ENCODE measurements at places on chromosomes 11 and 22.

GRCh38 chr11:126153972-126154371 lies 57.5 kb downstream of the RPUSD4 start:
- DNase-seq, result no peak

GRCh38 chr22:50438305-50439275 lies 36.2 kb downstream of the SBF1 start:
- DNase-seq, result no peak

DNA sequence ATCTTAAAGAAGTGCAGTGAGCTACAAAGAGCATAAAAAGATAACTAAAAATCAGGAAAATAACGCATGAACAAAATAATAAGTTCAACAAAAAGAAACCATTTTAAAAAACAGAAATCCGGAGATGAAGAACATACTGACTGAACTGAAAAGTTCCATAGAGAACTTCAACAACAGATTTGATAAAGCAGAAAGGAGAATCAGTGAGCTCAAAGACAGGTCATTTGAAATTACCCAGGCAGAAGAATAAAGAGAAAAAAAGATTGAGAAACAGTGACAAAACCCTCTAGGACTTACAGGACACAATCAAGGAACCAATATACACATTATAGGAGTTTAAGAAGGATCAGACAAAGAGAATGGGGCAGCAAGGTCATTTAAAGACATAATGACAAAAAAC lies 334.3 kb downstream of the NTM start:
- no peak for DNase-seq

- DNase-seq, result no peak
Observed at GRCh38 chr11:106309070-106309684, 231.7 kb downstream of the AASDHPPT start.

GRCh38 chr11:47607380-47607779 lies 13.2 kb upstream of the C1QTNF4 start:
- DNase-seq, result no peak

- no peak for DNase-seq
Observed at GRCh38 chr22:49894322-49895054, 23.8 kb downstream of the ALG12 start.

DNA sequence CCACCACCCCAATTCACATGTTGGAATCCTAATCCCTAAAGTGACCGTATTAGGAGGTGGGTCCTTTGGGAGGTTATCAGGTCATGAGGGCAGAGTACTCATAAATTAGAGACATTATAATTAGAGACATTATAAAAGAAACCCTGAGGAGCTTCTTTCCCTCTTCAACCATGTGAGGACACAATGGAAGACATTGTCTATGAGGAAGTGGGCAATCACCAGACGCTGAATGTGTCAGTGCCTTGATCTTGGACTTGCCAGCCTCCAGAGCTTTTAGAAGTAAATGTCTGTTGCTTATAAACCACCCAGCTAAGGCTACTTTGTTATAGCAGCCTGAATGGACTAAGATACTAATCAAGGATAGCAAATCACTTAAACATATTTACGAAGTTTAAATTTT lies 14.8 kb downstream of the GAB2 start:
- DNase-seq, result no peak

DNA sequence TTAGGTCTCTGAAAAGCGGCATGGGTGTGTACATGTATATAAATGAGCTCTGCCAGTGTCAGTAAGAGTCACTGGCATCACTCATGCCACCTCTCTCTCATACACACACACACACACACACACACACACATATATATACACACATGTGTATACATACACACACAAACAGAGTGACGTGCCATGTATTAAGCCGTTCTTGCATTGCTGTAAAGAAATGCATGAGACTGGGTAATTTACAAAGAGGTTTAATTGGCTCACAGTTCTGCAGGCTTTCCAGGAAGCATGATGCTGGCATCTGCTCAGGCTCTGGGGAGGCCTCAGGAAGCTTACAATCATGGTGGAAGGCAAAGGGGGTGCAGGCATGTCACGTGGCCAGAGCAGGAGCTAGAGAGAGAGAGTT lies 105.6 kb upstream of the NNMT start:
- DNase-seq, result no peak

DNA sequence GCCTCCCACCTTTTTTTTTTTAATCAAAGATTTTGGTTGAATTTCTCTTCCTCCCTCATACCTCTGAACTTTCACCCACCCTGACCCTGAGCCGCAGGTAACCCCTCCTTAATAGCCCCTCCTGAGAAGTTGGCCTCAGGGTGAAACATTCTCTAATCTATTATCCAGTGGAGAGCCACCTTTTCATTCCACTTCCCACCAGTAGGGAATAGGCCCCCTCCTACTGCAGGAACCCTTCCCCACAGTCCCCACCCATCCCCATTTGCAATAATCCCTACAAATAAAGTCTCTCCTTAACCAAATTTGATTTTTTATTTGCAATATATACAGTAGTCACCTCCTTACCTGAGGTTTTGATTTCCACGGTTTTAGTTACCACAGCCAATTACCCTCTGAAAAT lies 2.1 kb upstream of the SLC35F2 start:
- no peak for DNase-seq

DNA sequence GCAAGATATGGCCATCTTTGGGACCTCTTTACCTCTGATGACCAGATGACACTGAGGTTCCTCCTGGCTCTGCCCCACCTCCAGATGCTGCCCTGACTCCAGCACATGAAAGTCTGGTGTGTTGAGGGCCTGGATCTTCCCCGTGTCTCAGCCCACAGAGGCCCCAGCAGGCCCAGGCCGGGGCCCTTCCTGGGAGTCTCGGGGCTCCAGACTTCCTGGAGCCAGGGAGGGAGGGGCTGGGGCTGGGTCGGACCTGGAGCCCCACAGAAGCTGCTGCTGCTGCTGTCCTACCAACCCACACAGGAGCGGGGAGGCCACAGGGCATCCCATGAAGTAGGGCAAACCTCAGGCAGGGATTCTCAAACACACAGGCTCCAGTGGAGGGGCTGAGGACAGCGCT lies 32.2 kb upstream of the WNT11 start:
- DNase-seq, result no peak

DNA sequence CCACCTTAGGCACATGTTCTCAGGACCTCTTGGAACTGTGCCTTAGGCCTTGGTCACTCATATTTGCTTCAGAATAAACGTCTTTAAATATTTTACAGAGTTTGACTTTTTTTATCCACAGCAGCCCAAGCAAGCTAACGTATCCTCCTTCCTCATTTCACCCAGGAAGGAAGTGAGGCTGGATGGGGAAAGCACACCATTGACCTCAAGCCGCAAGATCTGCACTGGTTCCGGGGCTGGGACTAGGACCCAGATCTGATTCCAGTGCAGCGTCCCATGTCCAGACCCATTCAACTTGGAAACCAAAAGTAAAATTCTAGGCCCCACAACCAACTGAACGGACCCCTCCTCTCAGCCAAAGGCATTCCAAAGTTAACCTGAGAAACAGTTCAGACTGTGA lies 2.4 kb upstream of the LGALS12 start:
- DNase-seq, result no peak

DNA sequence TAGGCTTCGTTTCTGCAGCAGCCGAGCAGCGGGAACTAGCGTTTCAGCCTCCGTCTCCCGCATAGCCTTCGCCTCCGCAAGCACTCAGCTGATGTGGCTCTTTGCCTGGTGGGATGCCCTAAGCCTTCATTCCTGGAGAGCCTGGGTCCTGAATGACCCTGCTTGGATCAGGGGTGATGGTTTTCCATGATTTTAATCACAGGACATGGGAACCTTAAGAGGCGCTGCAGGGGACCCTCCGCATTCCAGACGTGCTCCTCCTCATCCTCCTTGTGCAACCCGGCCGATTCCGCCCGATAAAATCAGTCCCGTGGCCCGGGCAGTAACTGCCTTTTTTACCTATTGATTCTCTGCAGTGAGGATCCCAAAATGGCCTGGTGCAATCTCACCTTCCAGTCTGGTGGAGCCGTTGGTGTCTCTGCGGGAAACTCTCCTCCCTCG lies 8.2 kb downstream of the C11orf21 start:
- DNase-seq, result no peak

DNA sequence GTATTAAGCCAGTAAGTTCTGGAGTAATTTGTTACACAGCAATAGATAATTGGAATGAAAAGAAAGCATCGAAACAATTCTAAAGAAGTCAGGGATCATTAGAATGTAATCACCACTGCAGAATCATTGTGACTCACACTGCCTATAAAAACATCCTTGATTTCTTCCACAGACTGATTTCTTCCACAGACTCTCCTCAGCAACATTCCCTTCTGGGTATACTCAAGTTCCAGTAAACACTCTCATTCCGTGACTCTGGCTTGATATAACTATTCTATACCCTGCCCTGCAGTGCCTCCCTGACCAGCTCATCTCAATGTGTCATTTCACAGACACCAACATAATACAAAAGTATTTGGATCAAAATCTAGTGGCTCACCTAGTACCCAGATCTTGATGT lies 120.5 kb downstream of the BBOX1 start:
- no peak for DNase-seq

DNA sequence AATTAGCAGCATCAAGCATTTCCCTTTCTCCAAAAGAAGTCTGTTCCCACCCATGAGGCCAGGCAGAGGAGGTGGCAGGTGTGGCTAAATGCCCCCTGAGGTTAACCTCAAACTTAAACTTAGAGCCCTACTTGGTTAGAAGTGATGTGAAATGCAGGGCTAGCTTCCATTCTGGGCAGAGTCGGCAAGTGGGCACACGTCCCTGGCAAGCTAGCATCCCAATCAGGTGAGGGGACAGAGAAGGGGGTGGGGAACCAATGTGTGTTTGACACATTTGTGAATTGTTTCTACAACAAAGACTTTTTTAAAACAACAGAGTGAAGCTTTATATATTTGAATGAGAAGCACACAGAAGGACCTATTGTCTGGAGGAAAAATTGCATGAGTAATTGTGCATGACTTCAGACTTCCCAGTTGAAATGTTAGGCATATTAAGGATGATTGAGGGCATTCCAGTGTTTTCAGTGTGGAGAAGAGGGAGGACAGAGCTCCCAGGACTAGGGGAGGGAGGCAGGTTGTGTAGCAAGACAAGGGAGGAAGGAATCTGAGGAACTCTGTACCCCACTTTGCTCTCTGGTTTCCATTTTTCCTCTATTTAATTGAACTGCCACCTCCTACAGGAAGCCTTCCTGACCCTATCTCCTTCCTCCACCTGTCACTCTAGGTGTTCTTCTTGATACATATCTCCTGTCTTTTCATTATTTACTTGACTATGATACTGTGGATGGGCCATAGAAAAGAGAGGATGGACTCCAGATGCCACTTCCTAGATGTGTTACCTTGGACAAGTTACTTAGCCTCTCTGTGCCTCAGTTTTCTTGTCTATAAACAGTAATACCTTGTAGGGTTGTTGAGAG lies 83.3 kb upstream of the PICALM start:
- no peak for DNase-seq

- no peak for DNase-seq
Observed at GRCh38 chr22:42171417-42171816, 40.8 kb upstream of the CYP2D6 start.

GRCh38 chr11:46210133-46210636 lies 67.3 kb upstream of the CREB3L1 start:
- no peak for DNase-seq

DNA sequence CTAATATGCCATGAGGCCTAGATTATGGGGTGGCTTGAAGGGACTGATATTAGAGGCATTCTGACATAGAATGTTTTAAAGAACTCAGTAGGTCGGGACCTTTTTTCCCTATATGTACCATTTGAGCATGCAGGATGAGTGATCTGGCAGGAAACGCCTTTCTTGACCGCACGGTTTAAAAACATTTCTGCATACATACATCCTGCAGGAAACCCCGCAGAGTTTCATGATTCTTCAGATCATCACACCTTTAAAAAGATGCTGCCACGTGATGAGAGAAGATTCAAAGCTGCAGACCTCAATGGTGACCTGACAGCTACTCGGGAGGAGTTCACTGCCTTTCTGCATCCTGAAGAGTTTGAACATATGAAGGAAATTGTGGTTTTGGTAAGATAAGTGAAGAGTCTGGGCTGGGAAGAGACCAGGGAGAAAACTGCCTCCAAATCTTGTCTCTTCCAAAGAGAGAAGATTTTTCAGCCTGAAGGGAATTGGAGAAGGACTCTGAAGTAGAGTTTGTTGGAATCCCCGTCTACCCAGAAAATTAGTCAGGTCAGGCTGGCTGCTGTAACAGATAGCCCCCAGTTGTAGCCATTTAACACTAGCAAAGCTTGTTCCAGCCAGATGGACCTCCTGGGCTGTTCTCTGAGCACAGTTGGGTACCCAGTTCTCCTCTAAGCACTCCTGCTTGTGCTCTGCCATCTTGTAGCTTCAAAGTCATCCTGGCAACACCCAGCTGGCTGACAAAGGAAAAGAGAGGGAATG lies 7.4 kb downstream of the RCN1 start:
- no peak for DNase-seq

GRCh38 chr22:39132871-39133524 lies 19.5 kb downstream of the CBX7 start:
- DNase-seq, result no peak

GRCh38 chr22:45970705-45971407 lies 6.1 kb downstream of the WNT7B start:
- DNase-seq, result no peak

- DNase-seq, result no peak
Observed at GRCh38 chr11:32576456-32576855, 7.2 kb upstream of the EIF3M start.

GRCh38 chr11:4146070-4146771 lies 51.6 kb downstream of the RRM1 start:
- DNase-seq, result no peak

- no peak for DNase-seq
Observed at GRCh38 chr11:83259559-83259958, 26.6 kb downstream of the CCDC90B start.

GRCh38 chr11:71454470-71455113 lies 1.6 kb downstream of the NADSYN1 start:
- no peak for DNase-seq

DNA sequence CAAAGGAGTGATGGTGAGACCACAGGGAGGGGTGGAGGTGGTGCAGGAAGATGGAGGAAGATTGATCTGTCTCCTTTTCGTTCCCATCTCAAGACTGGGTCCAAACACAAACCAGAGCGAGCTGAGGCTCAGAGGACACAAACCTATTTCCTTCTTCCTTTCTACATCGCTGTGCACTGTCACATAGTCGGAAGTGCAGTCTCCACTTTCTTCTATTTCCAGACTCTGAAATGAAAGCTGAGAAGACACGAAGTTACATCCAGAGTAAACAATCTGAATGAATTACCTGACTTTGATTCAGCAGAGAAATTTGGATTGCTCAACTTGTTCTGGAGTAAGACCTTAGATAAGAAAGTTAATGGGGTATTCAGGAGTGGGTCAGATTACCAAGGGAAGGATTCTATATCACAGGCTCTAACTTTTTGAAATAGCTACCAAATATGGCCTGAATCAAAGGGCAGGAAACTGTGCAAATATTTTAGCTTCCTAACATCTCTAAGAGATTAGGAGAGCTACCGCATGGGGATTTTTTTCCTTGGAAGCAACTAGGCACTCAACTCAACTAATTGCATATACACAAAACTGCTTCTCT lies 14.4 kb downstream of the OVCH2 start:
- no peak for DNase-seq

DNA sequence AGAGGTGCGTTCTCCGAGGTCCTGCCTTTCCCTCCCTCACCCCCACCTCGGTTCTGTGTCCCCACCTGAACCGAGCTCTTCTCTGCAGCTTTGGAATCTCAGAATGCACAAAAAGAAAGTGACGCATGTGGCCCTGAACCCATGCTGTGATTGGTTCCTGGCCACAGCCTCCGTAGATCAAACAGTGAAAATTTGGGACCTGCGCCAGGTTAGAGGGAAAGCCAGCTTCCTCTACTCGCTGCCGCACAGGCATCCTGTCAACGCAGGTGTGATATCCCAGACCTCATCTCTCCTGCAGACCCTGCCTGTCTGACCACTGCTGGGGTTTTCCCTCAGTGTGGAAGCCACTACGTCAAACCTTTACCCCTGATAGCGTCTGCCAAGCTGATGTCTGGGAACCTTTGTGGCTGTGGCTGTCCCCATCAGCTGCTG lies 13.9 kb downstream of the ACP2 start:
- DNase-seq, result no peak
